ENCODE measurements at places on chromosomes 12 and 14.

DNA sequence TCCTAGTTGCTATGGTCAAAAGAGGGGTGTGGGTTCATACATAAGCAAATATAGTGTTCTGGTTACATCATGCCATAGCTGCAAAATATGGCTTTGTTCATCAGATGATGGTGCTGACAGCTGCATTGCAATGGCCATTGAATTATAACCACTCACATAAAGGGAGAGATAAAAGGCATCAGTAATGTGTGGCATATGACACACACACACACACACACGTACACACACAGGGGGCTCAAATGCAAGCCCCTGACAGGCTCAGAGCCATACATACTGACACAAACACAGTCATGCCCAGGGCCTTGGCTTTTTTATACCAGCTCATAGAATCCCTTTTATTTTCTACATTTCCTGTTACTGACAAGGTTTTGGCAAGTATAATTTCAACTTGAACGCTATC lies 698.9 kb downstream of the BCL11B start:
- no peak for DNase-seq

DNA sequence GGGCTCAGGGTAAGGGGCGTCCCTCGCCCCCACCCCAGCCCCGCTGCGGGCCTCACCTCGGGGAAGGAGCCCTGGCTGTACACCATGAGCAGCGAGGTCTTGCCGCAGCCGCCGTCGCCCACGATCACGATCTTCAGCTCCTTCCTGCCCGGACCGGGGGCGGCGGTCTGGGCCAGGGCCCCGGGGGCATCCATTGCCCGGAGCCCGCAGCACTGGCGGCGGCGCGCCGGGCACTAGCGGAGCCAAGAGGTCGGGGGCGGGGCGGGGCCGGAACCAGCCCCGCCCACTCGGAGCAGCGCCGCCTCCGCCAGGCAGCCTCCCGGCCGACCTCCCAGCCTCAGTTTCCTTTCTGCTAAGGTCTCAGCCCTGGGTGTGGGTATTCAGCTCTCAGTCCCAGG lies at the start of gene RHOF:
Gene RHOF, minus strand, starts transcription at position 249 of the 398 bp plus-strand sequence. Its CDS starts 55 bp downstream, at position 194.
- DNase-seq = peak; percentile 58

DNA sequence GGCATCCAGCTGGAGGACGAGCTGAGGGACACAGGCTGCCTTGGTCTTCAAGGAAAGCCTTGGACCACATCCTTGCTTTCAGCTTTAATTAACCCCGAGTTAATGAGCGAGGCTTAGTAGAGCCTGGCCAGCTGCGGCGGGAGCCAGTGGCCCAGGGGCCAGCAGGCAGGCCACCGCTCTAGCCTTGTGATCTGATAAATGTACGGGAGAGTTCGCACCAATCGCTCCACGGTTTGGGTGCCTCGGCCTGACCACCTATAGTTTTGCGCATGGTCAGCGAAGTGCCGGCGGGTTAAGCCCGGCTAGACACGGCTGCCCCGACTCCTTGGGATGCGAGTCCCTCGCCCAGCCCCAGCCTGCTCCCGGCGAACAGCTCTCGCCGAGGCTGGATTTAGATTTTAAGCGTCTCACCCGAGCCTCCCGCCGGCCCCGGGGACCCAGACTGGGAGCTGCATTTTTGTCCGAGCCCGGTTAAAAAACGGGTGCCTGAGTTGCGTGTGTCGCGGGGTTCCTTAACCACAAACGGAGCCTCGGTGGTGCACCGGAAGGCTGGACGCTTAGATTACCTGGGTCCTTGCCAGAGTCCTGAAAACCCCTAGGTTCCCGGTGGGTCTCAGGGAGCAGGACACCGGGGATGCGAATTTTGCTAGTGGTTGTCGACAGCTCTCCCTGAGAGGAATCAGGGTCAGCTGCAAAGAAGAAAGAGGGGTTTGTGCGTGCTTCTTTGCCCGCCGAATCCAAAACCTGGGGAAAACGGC lies 2.9 kb upstream of the HOXC12 start:
- no peak for DNase-seq

GRCh38 chr14:66508547-66508845 lies 549 bp downstream of the GPHN start:
- DNase-seq = no peak

DNA sequence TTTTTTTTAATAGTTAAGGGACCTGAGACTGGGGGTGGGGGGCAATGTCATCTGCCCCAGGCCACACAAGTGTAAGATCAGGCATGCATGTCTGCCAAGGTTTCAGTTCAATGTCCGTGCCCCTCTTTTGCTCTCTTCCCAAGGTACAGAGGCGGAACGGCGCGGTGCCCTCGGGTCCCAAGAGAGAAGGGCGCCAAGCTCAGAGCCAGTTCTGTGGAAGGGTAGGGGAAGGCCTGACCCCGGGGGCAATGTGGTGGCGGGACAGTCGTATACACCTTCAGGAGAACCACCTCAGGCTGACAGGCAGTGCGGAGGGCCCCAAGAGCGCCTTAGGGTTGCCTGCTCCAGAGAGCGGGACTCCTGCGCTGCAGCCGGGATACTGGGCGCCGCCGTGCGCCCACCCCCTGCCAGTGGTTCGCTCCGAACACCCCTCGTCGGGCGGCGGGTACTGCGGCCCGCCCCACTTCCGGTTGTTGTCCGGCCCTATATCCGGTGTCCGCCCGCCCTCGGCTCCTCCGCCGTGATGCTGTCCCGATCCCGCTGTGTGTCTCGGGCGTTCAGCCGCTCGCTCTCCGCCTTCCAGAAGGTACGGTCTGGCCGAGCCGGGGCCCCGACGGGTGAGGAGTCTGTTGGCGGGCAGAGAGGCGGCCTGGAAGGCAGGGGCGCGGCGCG lies at the start of gene DLST:
Gene DLST, plus strand, starts transcription at position 486 of the 672 bp plus-strand sequence. Its CDS starts 38 bp downstream, at position 524.
- DNase-seq = peak; percentile 75

DNA sequence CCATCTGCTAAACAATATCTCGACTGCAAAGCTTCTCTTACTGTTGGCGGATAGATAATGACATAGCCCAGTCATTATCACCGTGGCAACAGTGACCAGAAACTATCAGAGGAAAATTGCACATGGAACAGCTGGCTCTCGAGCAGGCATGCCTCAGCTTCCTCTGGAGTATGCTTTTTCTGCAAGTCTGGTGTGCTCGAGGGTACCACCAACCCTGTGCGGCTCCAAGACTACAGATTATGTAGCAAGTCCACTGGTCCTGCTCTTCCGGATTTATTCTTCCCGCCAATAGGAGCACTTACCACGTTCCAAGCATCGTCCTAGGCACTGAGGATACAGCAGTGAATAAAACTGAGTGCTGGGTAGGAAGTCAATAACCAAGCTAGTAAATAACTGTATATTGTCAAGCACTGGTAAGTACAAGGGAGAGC lies 1.4 kb upstream of the GLRX5 start:
- DNase-seq = no peak

Data from CD4-positive, alpha-beta T cell treated with Interleukin-6 at 100 ng/mL for 8 hours (primary cell).